Progenitor cell of endocrine pancreas (in vitro differentiated cells): ENCODE measurements at places on chromosomes 6 and 20. TPM values are rescaled to one million over a fixed set of nuclear protein-coding genes. Genes with fewer than 3 reads are reported as not detected.
A peak's percentile ranks its signal among the peaks of the same experiment; 100 is the strongest.

Gene RPS10
- total RNA-seq, result 1,118 and 1,174 TPM in 2 replicates

DNA sequence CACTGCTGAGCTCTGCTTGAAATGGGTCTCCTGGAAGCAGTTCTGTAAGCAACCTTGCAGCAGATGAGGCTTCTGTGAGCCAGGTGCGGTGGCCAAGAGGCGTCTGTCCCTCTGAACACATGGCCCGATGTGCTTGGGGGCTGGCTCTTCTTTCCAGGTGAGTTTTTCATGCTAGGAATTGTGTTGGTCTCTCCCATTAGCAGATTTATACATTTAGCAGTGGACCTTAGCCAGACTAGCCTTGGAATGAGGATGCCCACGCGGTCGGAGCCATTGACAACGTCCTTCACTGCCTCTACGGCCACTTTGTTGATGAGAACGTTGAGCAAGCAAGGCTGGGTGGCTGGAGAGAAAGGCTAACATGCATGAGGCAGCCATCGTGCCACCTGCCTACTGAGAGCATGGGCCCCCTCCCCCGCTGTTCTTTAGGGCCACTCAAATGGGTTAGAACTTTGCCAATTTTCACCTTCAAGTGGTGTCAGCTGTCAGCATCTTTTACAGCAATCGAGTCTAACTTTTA is 33.5 kb downstream of the ERMARD start:
- DNase-seq, result no peak
- H3K4me1 ChIP-seq, result peaks cover 11% of the 10 kb centered on the region
- no peaks in the 10 kb centered on the region for H3K27me3 ChIP-seq
- no peak overlapping the region for H3K4me3 ChIP-seq
- peaks cover 38% of the 10 kb centered on the region for H3K36me3 ChIP-seq
- H3K27ac ChIP-seq, result peak overlapping the region; percentile 59

- peaks cover 21% of the 10 kb centered on the region for H3K27me3 ChIP-seq
- no peak overlapping the region for H3K4me3 ChIP-seq
- no peaks in the 10 kb centered on the region for H3K36me3 ChIP-seq
- peaks cover 12% of the 10 kb centered on the region for H3K4me1 ChIP-seq
- DNase-seq, result no peak
Measured at GRCh38 chr20:58781138-58781537, 69.6 kb downstream of the GNAS-AS1 start.

DNA sequence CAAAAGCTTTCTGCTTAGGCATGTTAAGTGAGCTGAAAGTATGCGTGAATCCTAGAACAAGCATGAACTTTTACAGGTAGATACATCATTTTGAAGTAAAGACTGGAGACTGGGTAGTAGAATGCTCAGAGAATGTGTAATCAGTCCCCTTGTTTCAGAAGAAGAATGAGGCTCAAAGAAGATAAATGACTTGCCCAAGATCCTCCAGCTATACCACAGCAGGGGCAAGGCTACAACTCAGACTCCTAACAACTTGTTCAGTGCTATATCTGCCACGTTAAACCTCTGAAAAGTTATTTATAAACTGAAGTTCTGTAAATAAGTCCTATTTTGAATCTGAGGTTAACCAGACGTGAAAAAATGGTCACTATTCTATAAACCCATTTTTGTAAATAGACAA is 2.9 kb downstream of the RIPOR2 start:
- no peak for DNase-seq
- peaks cover 26% of the 10 kb centered on the region for H3K4me1 ChIP-seq
- peaks cover 14% of the 10 kb centered on the region for H3K27me3 ChIP-seq
- no peaks in the 10 kb centered on the region for H3K36me3 ChIP-seq
- no peak overlapping the region for H3K4me3 ChIP-seq

- no peak overlapping the region for H3K27ac ChIP-seq
- DNase-seq, result no peak
- peaks cover 5% of the 10 kb centered on the region for H3K4me1 ChIP-seq
- no peak overlapping the region for H3K4me3 ChIP-seq
Measured at GRCh38 chr6:91483415-91484105, 896.7 kb upstream of the MAP3K7 start.

DNA sequence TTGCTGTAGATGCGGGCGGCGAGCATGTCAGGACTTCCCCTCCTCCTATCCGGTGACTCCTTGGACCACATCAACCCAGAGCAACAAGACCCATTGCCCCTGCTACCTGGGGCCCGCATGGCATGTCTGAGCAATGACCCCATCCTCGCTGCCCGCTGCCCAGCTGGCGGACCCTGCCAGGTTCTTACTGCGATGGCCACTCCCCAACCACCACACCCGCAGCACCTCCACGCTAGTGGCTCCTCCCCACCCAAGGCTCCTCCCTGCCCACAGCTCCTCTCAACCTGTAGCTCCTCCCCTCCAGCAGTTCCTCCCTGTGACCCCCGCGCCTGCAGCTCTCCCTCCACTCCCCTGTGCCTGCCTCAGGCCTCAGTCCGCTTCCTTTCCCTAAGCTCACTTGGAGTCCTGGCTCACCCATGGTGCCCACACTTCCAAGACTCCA is 17.6 kb upstream of the SERPINB9 start:
- no peaks in the 10 kb centered on the region for H3K27me3 ChIP-seq
- no peak overlapping the region for H3K27ac ChIP-seq
- DNase-seq, result no peak

DNA sequence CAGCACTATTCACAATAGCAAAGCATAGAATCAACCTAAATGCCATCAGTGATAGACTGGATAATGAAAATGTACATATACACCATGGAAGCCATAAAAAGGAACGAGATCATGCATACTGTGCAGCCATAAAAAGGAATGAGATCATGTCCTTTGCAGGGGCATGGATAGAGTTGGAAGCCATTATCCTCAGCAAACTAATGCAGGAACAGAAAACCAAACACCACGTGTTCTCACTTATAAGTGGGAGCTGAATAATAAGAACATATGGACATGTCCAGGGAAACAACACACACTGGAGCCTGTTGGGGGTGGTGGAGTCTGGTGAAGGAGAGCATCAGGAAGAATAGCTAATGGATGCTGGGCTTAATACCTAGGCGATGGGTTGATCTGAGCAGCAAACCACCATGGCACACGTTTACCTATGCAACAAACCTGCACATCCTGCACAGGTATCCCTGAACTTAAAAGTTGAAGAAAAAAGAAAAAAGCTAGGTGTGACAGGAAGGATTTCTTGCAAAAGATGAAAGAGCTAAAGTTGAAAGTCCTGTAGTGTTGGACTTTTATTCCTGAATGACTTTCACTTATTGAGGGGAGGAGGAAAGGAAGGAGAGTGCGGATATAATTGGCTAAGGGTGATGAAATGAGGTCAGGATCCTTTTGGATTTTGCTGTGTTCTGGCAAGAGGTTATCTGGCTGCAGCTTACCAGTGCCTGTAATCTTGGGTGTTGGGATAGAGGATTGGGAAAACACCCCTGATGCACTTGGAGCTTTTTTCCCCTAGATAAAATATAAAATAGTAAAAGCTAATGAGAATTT is 8.5 kb downstream of the TRMT11 start:
- DNase-seq, result no peak
- H3K4me3 ChIP-seq, result no peak overlapping the region
- H3K4me1 ChIP-seq, result peaks cover 5% of the 10 kb centered on the region
- H3K36me3 ChIP-seq, result peaks cover 4% of the 10 kb centered on the region

GRCh38 chr20:17225851-17226409 is 910 bp upstream of the PCSK2 start:
- H3K27ac ChIP-seq, result peak overlapping the region; percentile 43
- no peaks in the 10 kb centered on the region for H3K36me3 ChIP-seq
- DNase-seq, result peak; percentile 17
- peaks cover 16% of the 10 kb centered on the region for H3K4me1 ChIP-seq

DNA sequence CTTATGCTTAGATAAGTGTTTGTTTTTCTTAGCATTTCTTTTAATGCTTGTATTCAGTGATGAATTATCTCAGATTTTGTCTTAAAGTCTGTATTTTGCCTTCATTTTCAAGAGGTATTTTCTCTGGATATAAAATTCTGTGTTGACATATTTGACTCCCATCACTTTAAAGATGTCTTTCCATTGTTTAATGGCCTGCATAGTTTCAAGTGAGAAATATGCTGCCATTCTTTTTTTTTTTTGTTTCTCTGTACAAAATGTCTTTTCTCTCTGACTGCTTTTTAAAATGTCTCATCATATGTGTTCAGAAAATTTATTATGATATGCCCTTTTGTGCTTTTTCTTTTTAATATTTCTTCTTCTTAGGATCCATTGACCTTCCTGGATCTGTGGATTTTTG is 578.0 kb upstream of the NOX3 start:
- no peaks in the 10 kb centered on the region for H3K27me3 ChIP-seq
- peaks cover 4% of the 10 kb centered on the region for H3K36me3 ChIP-seq
- no peak overlapping the region for H3K4me3 ChIP-seq

DNA sequence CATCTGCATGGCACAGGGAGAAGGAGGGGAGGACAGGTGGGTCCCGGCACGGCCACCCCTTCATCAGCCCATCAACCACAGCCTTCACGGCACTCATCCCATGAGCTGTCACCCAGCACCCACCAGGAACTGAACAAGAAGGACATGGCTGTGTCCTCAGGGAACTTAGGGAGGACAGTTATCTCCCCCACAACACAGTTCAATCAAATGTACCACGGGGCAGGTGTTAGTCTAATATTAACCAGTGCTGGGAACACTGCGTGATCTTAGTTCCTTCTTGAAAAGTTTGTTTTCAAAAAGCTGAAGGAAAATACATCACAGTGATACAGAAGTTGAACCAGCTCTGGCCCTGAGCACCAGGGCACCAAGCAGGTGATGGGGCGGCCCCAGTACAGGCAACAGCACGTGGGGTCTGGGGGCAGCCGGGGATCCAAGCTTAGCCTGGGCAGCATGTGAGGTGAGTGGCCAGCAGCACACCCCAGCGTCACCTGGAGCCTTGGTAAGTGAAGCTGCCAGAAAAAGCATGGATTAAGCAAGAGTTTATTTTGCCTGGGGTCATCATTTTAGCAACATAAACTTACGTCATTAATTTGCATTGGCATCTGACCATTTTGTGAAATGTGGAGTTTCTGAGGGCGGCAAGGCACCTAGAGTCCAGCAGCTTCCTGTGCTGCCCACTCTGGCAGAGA is 35.5 kb upstream of the AFDN start:
- DNase-seq, result no peak
- no peak overlapping the region for H3K4me3 ChIP-seq
- H3K4me1 ChIP-seq, result peaks cover 40% of the 10 kb centered on the region
- H3K27me3 ChIP-seq, result peaks cover 3% of the 10 kb centered on the region
- H3K27ac ChIP-seq, result no peak overlapping the region
- H3K36me3 ChIP-seq, result no peaks in the 10 kb centered on the region

Gene MYT1
- 1.9 and 2.3 TPM in 2 replicates for total RNA-seq

GRCh38 chr6:43092635-43093034 is 16.5 kb downstream of the PTK7 start:
- no peak overlapping the region for H3K4me3 ChIP-seq
- peaks cover 50% of the 10 kb centered on the region for H3K4me1 ChIP-seq
- H3K27ac ChIP-seq, result no peak overlapping the region
- peaks cover 3% of the 10 kb centered on the region for H3K36me3 ChIP-seq
- no peak for DNase-seq

GRCh38 chr6:126661646-126662045 is 321.7 kb downstream of the CENPW start:
- no peak overlapping the region for H3K27ac ChIP-seq
- no peaks in the 10 kb centered on the region for H3K36me3 ChIP-seq
- H3K4me1 ChIP-seq, result no peaks in the 10 kb centered on the region
- DNase-seq, result no peak
- no peak overlapping the region for H3K4me3 ChIP-seq
- no peaks in the 10 kb centered on the region for H3K27me3 ChIP-seq

- H3K36me3 ChIP-seq, result peaks cover 6% of the 10 kb centered on the region
- no peak overlapping the region for H3K4me3 ChIP-seq
- no peaks in the 10 kb centered on the region for H3K27me3 ChIP-seq
- no peak for DNase-seq
Measured at GRCh38 chr20:36532388-36532787, 8.9 kb upstream of the MYL9 start.

Gene ZNF391
- total RNA-seq, result 9.8 and 11.7 TPM in 2 replicates

GRCh38 chr20:63594043-63594561 is 20.1 kb upstream of the HELZ2 start:
- no peak overlapping the region for H3K4me3 ChIP-seq
- H3K27ac ChIP-seq, result no peak overlapping the region
- H3K4me1 ChIP-seq, result no peaks in the 10 kb centered on the region
- no peak for DNase-seq
- peaks cover 13% of the 10 kb centered on the region for H3K36me3 ChIP-seq

DNA sequence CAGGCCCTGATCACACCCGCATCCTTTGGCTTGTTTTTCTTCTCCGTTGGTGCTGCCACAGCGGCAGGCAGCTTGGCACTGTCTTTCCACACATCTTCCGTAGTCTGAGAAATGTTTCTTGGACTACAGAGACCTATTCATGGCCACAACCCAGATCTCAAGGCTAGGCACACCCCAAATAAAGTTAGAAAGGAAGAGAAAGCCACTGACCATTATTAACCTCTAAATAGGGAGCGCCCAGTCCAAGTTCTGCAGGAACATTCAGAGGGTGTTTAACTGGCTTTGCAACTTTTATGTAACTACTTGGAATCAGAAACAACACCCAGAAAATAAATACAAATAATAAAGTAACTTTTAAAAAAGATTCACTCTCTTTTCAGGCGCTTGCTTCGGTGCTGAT is 124.8 kb upstream of the NEDD9 start:
- no peak overlapping the region for H3K27ac ChIP-seq
- no peak for DNase-seq
- H3K4me3 ChIP-seq, result no peak overlapping the region
- H3K36me3 ChIP-seq, result no peaks in the 10 kb centered on the region

DNA sequence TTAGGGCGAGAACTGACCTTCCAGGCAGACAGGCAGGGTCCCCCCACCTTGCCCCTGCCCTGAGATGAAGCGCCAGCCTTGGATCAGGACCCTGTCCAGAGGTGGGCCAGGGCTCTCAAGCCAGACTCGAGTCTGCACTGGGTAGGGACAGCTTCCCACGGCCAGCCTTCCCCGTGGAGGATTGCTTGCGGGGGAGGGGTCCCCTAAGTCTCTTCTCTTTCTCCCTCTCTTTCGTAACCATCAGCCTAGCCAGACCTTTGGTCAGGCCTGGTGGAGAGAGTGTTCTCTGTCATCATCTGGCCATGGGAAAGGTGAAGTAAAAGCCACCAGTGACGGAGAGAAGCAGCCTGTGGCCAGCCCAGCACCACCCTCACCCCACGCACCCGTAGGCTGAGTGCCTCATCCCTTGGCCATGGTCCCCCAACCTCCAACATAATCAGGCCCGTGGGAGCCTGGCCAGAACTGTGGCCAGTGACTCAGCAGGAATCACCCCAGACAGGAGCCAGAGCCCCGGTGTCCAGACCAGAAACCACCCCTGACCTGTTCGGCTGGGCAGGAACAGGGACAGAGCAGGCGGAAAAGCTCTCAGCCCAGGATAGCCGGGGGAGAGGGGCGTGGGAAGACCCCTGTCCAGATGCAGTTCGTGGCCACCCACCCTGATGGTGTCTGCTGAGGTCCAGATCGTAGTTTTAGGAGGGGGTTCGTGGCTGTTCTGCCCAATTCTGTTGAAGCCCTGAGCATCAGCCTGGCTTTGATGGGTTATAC is 47.1 kb downstream of the SNAI1 start:
- H3K4me3 ChIP-seq, result no peak overlapping the region
- no peaks in the 10 kb centered on the region for H3K4me1 ChIP-seq
- peak overlapping the region; percentile 12 for H3K27ac ChIP-seq
- H3K36me3 ChIP-seq, result no peaks in the 10 kb centered on the region
- DNase-seq, result no peak
